HEK293T (cell line): ENCODE measurements at places on chromosomes 16 and 17.

GRCh38 chr16:88052661-88053060 lies 101.4 kb downstream of the BANP start:
- DNase-seq = no peak

- DNase-seq = no peak
These were observed 4.0 kb downstream of the CBFA2T3 start for GRCh38 chr16:88973007-88973410.

DNA sequence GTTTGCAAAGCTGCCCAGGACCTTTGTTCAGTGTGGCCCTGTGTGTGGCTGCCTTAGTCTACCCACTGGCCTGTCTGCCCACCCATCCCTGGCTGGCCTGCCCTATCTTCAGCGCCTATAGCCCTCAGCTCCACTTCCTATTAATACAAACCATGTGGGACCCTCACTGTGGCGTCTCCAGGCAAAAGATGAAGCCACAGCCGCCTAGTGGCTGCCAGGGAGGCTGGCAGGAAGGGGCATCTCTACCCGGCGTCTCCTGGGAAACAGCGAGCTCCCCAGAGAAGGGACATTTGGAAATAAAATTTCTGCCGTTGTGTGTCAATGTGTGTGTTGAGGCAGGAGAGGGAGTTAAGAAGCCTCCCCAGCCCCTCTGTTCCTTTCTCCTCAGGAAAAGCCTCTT lies 31.5 kb downstream of the NEUROD2 start:
- DNase-seq = peak; percentile 18

GRCh38 chr17:81804559-81805399 lies 829 bp downstream of the GCGR start:
- DNase-seq = no peak

DNA sequence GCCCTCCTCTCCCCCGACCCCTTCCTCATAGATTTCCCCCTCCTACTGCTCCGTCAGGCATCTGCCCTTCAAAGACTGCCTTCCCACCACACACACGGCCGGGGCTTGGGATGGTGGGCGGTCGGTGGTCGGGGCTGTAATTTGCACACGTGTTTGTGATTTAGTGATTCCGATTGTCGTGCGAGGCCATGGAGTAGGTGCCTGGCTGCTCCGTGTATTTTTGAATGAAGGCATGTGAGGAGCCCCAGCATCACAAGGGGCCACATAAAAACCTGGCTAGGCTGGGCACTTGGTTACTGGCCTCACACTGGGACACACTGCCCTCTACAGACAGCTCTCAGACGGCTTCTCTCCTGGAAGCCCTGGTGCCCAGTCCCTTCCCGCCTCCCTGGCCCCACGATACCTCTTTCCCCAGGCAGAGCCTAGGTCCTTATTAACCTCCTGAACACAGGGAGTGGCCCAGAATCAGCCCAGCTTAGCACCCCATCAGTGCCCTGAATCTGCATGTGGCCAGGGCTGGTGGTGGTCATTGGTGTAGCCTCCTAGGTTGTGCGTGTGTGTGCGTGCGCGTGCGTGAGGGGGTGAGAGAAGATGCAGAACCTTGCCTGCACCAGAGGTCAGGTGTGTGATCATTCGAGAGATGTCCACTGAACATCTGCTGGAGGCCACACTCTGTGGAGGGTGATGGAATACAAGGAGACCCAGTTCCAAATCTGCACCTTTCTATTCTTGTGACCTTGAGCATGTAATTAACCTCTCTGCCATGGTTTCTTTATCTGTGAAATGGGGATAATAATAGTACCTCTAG lies 1.3 kb upstream of the SOCS1 start:
- peak; percentile 77 for DNase-seq

- DNase-seq = no peak
These were observed 42.8 kb upstream of the TNRC6A start for GRCh38 chr16:24686678-24687077.

- DNase-seq = no peak
These were observed 2.3 kb downstream of the MRC2 start for GRCh38 chr17:62629556-62630364.

- no peak for DNase-seq
These were observed 718.8 kb upstream of the SOX9 start for GRCh38 chr17:71402007-71402406.

- DNase-seq = peak; percentile 66
These were observed 26.5 kb upstream of the C16orf87 start for GRCh38 chr16:46857368-46857945.

- no peak for DNase-seq
These were observed 48.1 kb downstream of the RPH3AL start for GRCh38 chr17:304461-304860.

DNA sequence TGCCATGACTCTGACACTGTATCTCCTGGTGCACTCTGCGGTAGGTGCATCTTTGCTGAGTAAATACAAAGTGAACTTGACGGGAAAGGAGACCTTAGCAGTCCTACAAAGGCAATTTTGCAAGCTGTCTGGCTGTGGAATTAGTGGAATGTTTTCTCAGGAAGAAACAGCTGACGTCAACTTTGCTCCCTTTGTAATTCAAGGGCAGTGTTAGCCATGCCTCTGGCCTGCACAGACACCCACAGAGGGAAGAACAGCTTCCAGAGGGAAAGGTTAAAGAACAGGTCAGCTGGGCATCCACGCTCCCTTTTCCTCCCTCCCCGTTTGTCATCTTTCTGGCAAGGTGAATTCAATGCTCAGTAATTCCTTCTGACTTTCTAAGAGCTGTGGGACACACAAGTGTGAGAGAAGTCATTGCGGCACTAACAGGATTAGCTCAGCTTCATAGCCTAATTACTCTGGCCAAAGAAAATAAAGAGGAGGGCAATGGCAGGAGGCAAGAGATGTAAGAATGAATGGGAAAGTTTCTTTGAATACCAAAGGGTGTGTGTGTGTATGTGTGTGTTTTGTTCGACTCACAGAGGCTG lies 476.9 kb upstream of the GOT2 start:
- no peak for DNase-seq

GRCh38 chr16:10180771-10181163 lies 1.5 kb downstream of the GRIN2A start:
- peak; percentile 61 for DNase-seq

GRCh38 chr17:5893741-5894140 lies 176.4 kb upstream of the WSCD1 start:
- no peak for DNase-seq

DNA sequence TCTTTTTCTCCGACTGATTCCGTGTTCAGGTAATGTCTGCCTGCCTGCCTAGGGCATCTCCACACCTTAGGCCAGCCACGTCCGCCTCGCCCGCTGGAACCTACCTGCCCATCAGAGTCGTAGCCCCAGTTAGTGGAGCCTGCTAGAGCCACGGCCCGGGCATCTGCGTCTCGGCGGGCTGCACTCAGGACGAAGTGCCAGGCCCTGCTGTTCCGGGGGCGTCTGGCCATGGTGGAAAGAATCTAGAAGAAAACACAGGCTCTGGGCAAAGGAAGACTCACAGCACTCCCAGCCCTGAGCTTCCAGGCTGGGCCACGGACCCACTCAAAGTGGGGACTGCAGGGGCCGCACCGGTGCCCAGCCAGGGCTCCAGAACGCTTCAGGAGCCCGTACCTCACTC lies 1.1 kb downstream of the SPSB3 start:
- DNase-seq = no peak

GRCh38 chr16:87723226-87723623 lies 42.6 kb downstream of the KLHDC4 start:
- no peak for DNase-seq

DNA sequence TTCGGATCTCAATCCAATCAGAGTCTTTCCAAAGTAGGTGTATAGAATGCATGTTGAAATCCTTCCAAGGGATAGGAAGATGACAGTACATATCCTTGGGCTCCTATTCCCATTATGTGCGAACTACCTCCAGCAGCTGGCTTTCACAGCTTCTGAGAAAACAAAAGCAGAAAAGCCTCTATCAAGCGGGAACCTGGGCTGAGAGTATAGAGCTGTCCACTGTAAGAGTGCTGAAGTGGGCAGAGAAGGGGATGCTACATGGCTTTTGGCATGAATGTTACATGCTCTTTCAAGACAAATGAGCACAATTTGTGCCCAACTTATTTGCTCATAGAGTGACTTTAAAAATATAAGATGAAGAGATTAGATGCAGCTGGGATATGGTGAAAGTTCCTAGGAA lies 993.5 kb downstream of the CDH8 start:
- DNase-seq = no peak

- DNase-seq = no peak
These were observed 31.8 kb downstream of the PRMT7 start for GRCh38 chr16:68342620-68343019.

- DNase-seq = peak; percentile 16
These were observed 90.5 kb upstream of the HSBP1 start for GRCh38 chr16:83717308-83717707.

DNA sequence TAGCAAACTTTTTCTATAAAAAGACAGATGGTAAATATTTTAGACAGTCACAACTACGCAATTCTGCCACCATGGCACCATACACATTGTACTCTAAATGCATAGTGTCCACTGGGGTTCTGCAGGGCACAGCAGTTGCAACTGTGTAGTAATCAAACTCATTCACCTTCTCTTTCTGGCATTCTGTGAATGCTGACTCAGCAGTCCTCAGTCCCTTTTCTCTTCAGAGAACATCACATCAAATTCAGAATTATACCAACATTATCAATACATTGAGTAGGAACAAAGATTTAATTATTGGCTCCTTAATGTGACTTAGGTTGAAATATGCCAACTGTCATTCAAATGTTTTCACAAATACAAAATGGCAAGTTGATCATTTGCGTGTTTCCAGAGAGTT lies 74.2 kb upstream of the N4BP1 start:
- no peak for DNase-seq

DNA sequence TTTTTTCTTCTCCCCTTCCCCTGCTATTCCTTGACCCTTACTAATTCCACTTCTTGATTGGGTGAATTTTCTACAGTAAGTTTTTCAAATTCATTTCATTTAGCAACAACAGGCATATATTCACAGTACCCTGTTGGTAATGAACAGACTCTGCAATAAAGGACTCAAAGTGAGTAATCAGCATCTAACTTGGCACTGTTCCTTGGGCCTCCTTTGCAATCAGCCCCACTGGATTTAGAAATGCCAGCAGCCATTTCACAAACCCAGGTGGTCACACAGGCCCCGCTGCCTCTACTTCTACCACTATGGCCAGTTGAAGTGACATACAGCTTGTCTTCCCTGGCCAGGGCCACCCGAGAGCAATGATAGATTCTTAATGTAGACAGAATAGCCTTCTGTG lies 113.8 kb downstream of the CYB561 start:
- no peak for DNase-seq

GRCh38 chr17:36727052-36727451 lies 125.7 kb downstream of the MRM1 start:
- DNase-seq = no peak

- no peak for DNase-seq
These were observed 7.6 kb downstream of the ALKBH5 start for GRCh38 chr17:18191236-18191667.

- DNase-seq = no peak
These were observed 9.1 kb downstream of the TUBG1 start for GRCh38 chr17:42618442-42619150.

DNA sequence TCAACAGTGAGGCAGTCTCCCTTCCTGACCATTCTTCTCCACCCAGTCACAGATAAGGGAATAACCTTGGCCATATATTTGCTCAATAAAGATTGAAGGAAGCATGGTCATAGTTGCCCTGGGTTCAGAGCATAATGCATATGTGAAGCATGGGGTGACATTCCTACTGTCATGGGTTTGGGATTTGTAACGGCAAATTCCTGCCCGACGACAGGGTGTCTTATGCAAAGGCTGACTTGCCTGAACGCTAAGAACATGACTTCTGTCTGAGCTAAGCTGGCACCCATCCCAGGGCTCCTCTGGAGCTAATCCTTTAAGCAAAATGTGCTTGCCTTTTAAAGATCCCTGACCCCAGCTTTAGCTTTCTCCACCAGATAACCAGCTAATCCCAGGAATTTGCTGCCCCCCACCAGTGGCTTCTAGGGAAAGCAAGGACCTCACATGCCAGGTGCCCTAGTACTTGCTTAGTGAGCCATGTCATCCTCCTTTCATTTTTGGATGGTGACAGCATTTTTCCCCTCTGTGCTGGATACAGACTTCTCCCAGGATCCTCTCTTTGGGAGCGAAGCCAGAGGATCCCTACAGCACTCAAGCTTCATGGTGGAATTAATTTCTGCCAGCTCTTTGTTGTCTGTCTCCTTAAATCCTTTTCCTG lies 11.7 kb downstream of the SLC7A6OS start:
- no peak for DNase-seq

DNA sequence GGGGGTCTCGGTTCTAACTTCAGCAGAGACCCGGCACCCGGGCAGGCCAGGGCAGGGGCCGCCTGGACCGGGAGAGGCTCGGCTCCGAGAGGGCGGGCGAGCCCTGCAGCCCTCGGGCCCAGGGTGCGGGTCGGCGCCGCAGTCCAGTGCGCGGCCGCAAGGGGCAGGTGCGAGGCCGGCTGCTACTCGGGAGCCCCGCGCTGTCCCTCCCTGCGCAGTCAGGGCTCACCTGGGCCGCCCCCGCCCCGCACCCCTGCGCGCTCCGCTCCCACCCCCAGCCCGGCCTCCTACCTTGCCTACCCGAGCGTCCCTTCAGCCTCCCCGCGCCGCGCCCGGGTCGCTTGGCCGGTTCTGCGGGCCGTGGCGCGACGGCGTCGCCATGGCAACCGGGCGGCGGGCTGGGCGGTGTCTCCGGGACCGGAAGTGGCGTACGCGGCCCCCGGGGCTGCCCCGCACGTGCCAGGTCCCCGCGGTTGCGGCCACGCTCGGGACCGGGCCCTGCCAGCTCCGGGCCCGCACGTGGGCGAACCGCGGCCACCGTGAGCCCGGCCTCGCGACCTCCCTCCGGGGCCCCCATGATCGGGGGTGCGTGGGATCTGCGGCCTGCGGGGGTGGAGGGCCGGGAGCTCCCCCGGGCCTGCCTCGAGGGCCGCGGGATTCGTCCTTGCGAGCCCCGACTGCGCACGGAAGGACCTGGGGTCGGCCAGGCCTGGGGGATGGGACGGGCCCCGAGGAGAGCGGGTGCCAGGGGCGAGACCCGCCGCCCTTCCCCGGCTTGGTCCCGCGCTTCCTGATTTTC lies at the start of gene CYB561:
TSS of gene CYB561 (minus strand) at position 353 of the 799 bp plus-strand sequence. CDS start 8,759 bp downstream, outside the sequence.
- peak; percentile 85 for DNase-seq

DNA sequence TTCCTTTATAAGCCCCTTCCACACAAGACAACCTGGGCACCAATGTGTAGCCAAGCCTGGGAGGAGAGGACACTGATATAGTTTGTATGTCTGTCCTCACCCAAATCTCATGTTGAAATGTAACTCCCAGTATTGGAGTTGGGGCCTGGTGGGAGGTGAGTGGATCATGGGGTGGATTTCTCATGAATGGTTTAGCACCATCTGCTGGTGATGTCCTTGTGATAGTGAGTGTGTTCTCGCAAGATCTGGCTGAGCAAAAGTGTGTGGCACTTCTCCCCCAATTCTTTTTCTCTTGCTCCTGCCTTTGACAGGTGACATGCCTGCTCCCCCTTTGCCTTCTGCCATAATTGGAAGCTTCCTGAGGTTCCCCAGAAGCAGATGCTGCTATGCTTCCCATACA lies 135.8 kb downstream of the USP31 start:
- no peak for DNase-seq

DNA sequence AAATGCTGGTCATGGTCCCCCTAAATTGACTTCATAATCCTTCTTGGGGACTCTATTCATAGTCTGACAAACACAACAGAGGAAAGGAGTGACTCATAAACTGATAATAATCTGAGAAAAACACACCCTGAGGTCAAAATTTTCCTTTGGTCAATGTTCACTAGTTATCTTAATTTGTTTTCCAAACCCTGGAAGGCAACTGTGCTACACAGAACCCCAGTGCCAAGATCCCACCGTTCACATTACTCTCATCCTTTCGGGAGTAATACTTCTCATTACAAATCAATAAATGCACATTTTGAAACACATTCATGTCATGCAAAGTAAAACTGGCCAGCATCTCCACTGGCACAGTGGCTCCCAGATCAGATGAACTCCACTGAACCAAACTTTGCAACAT lies 23.2 kb downstream of the COIL start:
- no peak for DNase-seq
